ENCODE measurements at places on chromosomes 3 and 15. TPM values are rescaled to one million over a fixed set of nuclear protein-coding genes. Genes with fewer than 3 reads are reported as not detected.

The LIPC gene
- not detected for total RNA-seq

The TAGLN3 gene
- not detected for total RNA-seq

The GABRB3 gene
- total RNA-seq = 86.1 TPM

The PIERCE2 gene
- 5.4 TPM for total RNA-seq

The USP3 gene
- 54.2 TPM for total RNA-seq

Measured in A549 treated with CpdA at 1 μM for 4 hours (cell line).